Ammon's horn (tissue), 1 donor: ENCODE measurements at places on chromosomes 2 and 18.

DNA sequence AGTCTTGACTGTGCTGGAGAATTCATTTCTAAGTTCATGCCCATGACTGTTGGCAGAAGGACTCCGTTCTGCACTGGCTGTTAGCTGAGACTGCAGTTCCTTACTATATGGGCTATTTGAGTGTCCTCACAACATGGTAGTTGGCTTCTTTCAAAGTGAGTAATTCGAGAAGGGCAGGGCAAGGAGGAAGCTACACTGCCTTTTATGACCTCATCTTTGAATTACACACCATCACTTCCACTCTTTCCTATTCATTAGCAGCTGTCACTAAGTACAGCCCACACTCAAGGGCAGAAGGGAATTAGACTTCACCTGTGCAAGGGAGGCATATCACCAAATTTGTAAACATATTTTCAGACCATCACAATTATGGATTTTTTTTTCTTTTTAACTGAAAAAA is 55.9 kb upstream of the EPAS1 start:
- DNase-seq: no peak

- no peak for DNase-seq
Observed at GRCh38 chr2:216765761-216766262, 70.5 kb upstream of the IGFBP5 start.

- DNase-seq: no peak
Observed at GRCh38 chr18:39389800-39390379, 1824.3 kb upstream of the CELF4 start.

DNA sequence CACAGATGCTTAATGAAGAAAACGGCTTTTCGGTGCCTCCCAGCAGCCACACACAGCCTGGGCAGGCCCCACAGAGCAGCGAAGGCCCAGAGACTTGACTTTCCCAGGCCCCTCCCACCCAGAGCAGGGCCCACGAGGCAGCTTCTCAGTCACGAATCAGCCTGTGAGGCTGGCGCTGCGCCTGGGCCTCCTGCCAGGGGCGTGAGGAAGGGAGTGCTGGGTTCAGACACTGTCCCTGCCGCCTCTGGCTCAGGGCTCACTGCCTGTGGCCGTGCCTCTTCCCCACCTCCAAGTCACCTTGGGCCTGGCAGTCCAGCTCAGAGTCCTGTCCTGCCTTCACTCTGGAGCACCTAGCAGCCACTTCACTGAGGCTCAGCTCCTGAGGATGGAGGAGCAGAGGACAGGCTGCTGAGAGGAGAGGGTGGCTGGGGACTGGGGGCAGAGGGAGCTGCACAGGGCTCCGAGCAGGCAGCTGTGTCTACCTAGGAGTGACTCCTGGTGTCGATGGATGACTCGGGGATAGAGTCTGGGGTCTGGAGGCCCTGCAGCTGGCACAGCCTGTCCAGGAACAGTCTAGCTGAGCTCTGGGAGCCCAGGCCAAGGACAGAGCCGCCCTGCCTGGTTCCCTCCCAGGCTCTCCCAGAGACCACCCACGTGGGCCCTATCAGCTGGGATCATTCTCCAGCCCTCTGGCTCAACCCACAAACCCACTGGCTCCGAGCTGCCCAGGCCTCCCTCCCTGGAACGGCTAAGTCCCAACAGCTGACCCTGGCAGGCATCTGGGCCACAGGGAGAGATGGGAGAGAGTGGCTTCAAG is 36.4 kb upstream of the FOSL2 start:
- peak; percentile 68 for DNase-seq

DNA sequence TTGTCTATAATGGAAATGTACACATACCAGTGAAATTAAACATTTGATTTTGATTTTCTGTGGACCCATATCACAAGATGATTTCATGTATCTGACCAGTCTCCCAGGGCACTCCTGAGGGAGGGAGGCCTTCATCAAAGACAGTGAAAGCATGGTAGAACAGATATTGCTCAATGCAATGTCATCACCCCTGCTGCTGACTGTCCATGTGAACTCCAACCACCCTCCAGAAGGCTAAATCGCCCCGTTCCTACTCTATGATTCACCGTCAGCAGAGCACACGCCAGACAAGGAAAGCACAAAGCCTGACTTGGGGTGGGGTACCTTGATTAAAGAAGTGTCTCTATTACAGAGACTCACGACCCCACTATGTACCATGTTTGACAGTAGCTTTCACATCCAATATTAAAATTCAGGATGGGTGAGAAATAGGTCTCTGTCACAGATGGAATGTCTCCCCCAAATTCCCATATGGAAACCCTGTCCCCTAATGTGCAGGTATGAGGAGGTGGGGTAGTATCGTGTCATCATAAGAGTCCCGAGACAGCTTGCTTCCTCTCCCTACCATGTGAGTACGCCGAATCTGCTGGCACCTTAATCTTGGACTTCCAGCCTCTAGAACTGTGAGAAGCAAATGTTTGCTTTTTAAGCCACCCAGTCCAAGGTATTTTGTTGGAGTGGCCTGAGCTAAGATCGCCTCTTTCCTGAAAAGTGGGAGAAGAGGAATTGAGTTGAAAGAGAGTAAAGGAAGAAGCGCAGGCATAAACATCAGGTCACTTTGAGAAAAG is 42.4 kb downstream of the CYB5A start:
- no peak for DNase-seq
